Amniotic stem cell (primary cell): ENCODE measurements at places on chromosomes 6 and 20.

DNA sequence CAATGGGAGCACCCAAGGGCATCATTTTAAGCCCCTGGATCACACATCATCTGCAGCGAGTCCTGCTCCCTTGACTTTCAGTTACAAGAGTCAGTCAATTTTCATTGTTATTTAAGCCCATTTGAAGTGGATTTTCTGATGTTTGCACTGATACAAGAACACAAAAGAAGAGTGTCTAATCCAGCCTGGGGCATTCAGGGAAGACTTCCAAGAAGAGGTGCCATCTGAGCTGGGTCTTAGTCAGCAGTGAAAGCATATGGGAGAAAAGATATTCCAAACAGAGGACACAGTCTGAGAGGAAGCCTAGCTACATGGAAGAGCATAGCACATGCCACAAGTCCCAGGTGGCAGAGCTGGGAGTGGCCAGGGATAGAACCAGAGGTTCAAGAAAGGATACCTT, 10.4 kb upstream of the FOXP4 start:
- DNase-seq, result no peak

- no peak for DNase-seq
Measured at GRCh38 chr6:111543913-111544435, 61.0 kb upstream of the REV3L start.

DNA sequence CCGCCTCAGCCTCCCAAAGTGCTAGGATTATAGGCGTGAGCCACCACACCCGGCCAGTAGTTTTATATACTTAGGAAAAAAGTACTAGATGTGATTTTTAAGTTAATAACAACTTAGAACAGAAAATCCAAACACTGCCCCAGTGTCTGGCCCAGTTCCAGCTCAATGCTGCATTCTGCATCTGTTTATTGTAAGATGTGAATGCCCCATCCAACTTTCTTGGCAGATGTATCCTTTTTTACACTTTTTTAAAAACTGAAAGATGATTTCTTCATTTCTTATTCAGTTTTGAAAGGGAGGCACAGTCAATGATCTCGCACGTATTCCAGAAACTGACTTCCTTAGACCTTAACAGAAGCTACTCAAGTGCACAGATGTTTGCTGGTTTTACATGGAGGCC, 85.6 kb upstream of the SRSF6 start:
- DNase-seq, result no peak

- DNase-seq, result no peak
Measured at GRCh38 chr6:2020909-2021308, 224.5 kb downstream of the GMDS start.

- no peak for DNase-seq
Measured at GRCh38 chr6:10746915-10747250, 722 bp upstream of the TMEM14B start.

GRCh38 chr6:56616967-56617366, 25.7 kb downstream of the DST start:
- no peak for DNase-seq

DNA sequence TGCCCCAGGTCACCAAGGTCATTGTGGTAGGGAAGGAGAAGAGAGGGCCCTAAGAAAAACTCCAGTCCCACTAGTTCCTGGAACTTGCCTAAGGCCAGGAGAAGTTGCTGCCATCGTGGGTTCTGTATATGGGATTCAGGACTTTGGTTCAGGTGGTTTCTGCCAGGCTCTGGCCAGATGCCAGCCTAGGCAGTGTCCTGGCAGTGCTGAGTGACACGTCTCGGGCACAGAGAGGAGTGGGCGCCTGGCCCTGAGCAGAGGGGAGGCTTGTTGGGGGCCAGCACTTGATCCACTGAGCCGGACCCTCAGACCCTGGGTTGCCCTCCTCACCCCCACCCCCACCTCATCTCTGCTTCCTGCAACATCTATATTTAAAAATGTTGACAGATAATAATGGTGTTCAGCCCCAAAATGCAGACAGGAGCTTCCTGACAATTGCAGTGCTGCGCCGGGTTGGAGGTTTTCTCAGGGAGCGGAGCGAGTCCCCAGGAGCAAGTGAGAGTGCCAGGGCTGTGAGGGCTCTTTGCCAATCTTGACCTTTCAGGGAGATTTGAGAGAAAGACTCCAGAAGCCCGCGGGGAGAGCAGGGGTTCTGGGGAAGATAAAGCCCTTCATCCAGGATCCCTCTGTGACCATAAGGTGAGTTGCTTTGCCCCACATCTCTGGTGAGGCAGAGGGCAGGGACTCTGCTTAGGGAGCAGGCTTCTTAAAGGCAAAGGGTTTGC, 71.9 kb downstream of the PHACTR3 start:
- DNase-seq, result no peak

DNA sequence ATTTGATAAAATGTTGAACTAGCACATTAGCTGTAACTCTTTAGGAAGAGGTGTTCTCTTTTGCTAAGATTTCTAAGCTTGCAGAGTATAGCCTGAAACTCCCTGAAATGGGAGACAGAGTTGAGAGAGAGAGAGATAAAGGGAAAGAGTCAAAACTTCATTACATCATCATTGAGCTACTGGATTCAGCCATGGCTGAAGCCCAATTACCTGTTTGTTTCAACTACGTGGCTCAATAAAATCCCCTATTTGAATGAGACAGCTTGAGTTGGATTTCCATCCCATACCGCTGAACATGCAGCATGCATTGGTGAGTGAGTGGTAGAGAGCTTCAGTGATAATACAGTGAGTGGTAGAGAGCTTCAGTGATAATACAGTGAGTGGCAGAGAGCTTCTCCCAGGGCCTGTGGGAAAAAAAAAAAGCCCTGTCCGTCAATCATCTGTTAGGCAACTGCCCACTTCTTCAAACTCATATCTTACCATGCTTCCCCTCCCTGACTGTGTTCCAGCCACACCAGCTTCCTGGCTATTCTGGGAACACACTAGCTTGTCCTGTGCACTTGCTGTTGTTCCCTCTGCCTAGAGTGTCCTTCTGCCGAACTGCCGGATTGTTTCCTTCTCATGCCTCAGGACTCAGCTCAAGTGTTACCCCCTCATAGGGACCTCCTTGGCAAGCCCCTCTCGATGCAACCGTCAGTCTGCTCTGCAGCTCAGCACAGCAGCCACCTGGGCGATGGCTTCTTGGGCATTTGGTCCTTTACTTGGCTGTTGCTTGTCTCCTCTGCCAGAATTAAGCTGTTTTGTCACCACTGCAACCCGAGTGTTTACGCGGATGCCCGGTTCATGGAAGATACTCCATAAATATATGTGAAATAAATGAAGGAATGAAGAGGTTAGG, 91.3 kb upstream of the EYA2 start:
- no peak for DNase-seq

DNA sequence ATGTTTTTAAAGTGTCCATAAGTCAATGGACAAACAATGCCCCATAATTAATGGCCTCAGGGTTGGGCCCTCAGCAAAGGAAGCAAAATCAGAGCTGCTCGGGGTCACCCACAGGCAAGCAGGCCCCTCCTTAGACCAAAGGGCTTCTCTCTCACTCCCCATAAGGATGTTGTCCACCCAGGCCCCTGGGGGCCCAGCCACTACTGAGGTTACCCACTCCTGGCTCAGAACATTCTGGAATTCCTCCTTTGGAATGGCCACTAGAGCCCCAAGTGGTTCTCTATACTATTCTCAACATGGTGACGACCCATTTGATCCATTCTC, 50.9 kb downstream of the BANF2 start:
- DNase-seq, result no peak
